ENCODE measurements at places on chromosomes 11 and 22.
A peak's percentile ranks its signal among the peaks of the same experiment; 100 is the strongest.

DNA sequence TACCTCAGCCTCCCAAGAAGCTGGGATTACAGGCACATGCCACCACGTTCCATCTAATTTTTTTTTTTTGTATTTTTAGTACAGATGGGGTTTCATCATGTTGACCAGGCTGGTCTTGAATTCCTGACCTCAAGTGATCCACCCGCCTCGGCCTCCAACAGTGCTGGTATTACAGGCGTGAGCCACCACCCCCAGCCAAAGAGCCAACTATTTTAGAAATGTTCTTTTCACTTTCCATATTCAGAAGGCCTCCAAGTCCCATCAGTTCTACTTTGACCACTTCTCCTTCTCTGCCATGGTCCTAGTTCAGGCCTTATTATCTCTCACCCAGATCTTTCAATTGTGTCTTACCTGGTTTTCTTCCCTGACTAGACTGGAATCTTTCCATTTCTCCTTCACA, 48.2 kb downstream of the CCDC83 start:
- no peak for DNase-seq

DNA sequence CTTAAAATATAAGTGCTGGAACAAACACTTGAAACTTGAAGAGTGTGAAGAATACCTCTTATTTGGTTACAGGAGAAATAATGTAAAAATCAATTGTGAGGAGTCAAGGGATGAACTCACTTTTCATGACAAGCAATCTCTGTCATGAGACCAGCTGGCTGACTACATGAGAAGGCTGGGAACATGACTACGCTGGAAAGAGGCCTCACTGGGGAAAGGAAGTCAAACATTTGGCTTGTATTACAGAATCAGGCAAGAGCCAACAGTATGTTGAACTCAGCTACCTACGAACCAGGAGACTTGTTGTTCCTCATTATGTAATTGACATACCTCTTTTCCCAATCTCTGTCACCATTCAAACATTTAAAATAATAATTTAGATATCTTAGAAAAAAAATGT, 14.4 kb downstream of the DCDC1 start:
- no peak for DNase-seq

- no peak for DNase-seq
Measured at GRCh38 chr22:49424893-49425270, 402.8 kb downstream of the BRD1 start.

GRCh38 chr11:13465909-13466371, 2.9 kb upstream of the BTBD10 start:
- peak; percentile 59 for DNase-seq

- DNase-seq, result peak; percentile 78
Measured at GRCh38 chr22:37752189-37753087, 55.3 kb upstream of the GCAT start.

- no peak for DNase-seq
Measured at GRCh38 chr11:14308897-14309387, 50.0 kb downstream of the RRAS2 start.

GRCh38 chr22:49359076-49359475, 468.6 kb downstream of the BRD1 start:
- DNase-seq, result no peak

DNA sequence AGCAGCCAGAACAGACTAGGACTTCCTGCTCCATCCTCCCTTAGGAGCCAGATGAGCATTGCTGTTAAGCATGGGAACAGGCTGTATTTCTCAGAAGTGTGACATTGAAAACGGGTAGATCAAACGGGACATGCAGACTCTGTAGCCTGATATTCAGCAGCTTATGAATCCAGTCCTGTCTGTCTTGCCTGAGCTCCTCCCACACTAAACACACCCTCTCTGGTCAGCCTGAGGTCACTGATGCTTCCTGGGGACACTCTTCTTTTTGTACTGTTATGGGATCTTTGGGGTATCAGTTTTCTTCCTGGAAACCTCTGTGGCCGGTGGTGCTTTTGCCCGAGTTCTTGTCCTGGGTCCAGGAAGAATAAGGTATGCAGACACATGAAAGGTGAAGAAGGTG, 35.8 kb downstream of the C11orf91 start:
- peak; percentile 22 for DNase-seq

DNA sequence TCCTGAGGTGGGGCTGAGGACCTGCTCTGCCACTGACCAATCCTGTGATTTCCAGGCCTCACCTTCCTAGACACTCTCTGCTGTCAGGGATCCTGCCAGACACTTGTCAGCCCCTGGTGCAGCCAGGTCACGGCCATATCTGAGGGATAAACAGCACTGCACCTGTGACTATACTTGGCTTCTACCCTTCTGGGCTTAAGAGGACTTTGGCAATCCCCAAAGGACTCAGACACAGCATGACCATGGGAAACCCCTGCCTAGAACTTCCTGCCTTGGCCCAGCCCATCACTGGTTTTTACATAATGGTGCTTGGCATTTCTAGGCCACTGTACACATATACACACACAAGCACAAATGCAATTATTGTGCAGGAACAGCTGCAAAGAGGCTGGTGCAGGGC, 11.6 kb upstream of the OLFML1 start:
- no peak for DNase-seq

DNA sequence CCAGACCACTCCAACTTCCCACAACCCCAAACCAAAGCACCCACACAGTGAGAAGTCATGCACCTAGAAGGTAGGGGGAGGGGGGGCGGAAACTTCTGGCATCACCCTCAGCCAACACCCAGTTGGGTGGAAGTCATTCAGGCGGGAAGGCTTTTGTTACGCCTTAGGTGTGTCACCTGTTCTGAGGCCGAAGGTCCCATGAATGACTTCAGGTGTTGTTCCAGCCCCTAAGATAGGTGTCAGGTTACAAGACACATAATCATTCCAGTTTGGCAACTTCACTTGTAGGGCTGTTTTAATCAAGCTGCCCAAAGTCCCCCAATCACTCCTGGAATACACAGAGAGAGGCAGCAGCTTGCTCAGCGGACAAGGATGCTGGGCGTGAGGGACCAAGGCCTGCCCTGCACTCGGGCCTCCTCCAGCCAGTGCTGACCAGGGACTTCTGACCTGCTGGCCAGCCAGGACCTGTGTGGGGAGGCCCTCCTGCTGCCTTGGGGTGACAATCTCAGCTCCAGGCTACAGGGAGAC, at the start of gene TMPRSS4:
TSS of gene TMPRSS4 (plus strand) at position 325 of the 528 bp plus-strand sequence. CDS start 225 bp downstream, outside the sequence.
- DNase-seq, result no peak

GRCh38 chr22:49547751-49548239, 279.9 kb downstream of the BRD1 start:
- no peak for DNase-seq
